ENCODE measurements at places on chromosomes 5 and 9. TPM values are rescaled to one million over a fixed set of nuclear protein-coding genes. Genes with fewer than 3 reads are reported as not detected.

- no peak for DNase-seq
- no peak overlapping the region for H3K4me3 ChIP-seq
- peaks cover 33% of the 10 kb centered on the region for H3K27me3 ChIP-seq
- H3K27ac ChIP-seq, result no peak overlapping the region
- H3K4me1 ChIP-seq, result no peaks in the 10 kb centered on the region
These were observed 21.2 kb downstream of the UBE2QL1 start for GRCh38 chr5:6469836-6470235.

DNA sequence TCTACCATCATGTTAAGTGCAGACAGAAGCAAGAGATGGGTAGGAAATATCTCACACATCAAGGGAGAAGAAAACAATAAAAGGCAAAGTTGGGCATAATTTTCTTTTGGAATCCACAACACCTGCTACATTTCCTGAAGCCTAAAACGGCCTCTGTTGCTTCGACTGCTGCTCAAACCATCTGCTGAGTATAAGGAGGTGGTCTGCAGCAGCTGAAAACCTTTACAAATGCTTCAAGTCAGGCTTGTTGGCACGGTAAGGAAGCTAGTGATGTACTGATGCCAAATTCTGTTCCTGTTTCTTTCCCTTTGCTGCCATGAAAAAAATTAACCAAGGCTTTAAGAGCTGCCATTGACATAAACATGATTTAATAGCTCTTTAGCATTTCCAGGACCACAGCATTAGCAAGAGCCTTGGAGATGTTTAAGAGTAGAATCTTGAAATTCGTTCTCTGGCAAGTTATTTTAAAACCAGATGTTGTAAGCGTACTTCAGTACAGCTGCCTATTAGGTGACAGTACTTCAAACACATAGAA is 75.6 kb downstream of the DMRTA1 start:
- no peaks in the 10 kb centered on the region for H3K27me3 ChIP-seq
- no peaks in the 10 kb centered on the region for H3K4me1 ChIP-seq
- H3K4me3 ChIP-seq, result no peak overlapping the region
- DNase-seq, result no peak
- H3K36me3 ChIP-seq, result peaks cover 2% of the 10 kb centered on the region

DNA sequence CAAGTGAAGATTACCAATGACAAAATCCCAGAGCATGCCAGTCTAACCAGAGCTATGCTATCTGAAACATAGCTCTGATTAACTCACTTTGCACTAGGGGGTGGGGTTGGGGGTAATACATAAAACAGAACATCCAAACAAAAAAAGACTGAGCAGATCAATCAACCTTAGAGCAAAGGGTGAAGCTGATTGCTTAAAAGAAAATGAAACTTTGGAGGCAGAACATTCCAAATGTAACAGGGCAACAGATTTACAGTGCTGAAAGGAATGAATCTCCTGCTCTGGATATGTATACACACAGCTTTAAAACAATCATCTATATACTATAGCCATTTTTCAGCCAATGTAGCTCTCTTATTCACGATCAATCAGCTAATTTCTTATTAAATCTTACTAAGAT is 4.9 kb downstream of the IL6ST start:
- H3K36me3 ChIP-seq, result peaks cover 7% of the 10 kb centered on the region
- H3K4me1 ChIP-seq, result peaks cover 47% of the 10 kb centered on the region
- H3K4me3 ChIP-seq, result no peak overlapping the region
- no peak for DNase-seq

GRCh38 chr5:81925981-81926380 is 45.8 kb upstream of the ATG10 start:
- H3K27ac ChIP-seq, result no peak overlapping the region
- no peaks in the 10 kb centered on the region for H3K4me1 ChIP-seq
- peaks cover 4% of the 10 kb centered on the region for H3K36me3 ChIP-seq
- no peaks in the 10 kb centered on the region for H3K27me3 ChIP-seq

GRCh38 chr9:23783509-23783908 is 42.5 kb downstream of the ELAVL2 start:
- no peak overlapping the region for H3K4me3 ChIP-seq
- no peak for DNase-seq
- no peaks in the 10 kb centered on the region for H3K27me3 ChIP-seq
- H3K4me1 ChIP-seq, result peaks cover 7% of the 10 kb centered on the region

DNA sequence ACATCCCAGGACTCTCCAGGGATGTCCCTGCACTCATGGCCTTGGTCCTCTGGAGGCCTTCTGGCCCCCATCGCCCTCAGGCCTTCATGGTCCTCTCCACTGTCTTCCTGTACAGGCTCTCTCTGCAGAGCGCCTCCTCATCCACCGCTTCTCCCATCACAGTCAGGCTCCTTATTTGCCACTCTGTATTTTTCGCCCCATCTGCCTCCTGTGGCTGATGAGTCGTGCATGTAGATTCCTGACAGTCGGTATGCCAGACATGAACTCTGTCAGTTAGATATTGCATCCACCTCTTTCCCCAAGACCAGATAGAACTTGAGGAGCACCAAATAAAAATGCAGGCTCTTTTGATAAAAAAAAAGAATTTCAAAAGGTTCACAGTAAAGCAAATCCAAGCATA is 362.8 kb downstream of the IRX1 start:
- no peaks in the 10 kb centered on the region for H3K4me1 ChIP-seq
- no peak for DNase-seq
- no peaks in the 10 kb centered on the region for H3K27me3 ChIP-seq
- no peak overlapping the region for H3K4me3 ChIP-seq
- H3K27ac ChIP-seq, result no peak overlapping the region
- H3K36me3 ChIP-seq, result no peaks in the 10 kb centered on the region

GRCh38 chr5:144189800-144190429 is 19.2 kb downstream of the KCTD16 start:
- no peaks in the 10 kb centered on the region for H3K27me3 ChIP-seq
- H3K4me1 ChIP-seq, result peaks cover 30% of the 10 kb centered on the region
- H3K36me3 ChIP-seq, result no peaks in the 10 kb centered on the region
- H3K27ac ChIP-seq, result no peak overlapping the region
- H3K4me3 ChIP-seq, result no peak overlapping the region
- no peak for DNase-seq

- DNase-seq, result no peak
- H3K27ac ChIP-seq, result no peak overlapping the region
- H3K4me1 ChIP-seq, result no peaks in the 10 kb centered on the region
- H3K4me3 ChIP-seq, result no peak overlapping the region
These were observed 213.7 kb downstream of the FSTL4 start for GRCh38 chr5:133398646-133399101.

DNA sequence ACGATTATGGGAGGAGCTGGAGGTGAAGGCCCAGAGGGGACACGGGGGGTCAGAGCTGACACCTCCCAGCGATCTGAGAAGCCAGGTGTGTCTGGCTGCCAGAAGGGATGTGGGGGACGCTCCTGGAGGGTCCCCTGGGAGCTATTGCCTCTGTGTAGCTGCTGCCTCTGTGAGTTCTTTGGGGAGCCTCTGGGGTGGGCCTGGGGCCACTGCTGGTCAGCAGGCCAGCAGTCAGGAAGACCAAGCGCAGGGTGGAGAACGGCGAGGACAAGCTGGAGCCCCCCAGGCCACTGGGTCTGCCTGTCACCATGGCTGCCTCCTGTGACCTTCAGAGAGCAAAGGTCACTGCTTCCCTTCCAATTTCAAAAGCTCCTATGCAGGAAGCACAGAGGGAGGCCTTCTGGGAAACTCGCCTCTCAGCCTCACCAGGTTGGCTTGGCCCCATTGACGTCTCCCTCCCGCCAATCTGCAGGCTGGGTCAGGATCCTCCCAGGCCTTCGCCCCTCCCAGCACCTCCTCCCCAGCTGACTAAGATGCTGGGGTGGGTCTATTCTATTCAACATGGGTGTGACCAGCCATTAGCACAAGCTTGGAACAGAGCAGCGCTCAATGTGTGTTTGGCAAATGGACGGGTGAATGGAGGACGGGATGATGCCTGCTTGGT is 126.4 kb downstream of the GAPVD1 start:
- no peak for DNase-seq
- no peak overlapping the region for H3K27ac ChIP-seq
- no peaks in the 10 kb centered on the region for H3K36me3 ChIP-seq
- no peaks in the 10 kb centered on the region for H3K4me1 ChIP-seq
- no peak overlapping the region for H3K4me3 ChIP-seq

- no peak for DNase-seq
- H3K27me3 ChIP-seq, result peaks cover 1% of the 10 kb centered on the region
- no peak overlapping the region for H3K4me3 ChIP-seq
- H3K27ac ChIP-seq, result no peak overlapping the region
- H3K36me3 ChIP-seq, result no peaks in the 10 kb centered on the region
These were observed 11.0 kb upstream of the ACER2 start for GRCh38 chr9:19397845-19398244.

DNA sequence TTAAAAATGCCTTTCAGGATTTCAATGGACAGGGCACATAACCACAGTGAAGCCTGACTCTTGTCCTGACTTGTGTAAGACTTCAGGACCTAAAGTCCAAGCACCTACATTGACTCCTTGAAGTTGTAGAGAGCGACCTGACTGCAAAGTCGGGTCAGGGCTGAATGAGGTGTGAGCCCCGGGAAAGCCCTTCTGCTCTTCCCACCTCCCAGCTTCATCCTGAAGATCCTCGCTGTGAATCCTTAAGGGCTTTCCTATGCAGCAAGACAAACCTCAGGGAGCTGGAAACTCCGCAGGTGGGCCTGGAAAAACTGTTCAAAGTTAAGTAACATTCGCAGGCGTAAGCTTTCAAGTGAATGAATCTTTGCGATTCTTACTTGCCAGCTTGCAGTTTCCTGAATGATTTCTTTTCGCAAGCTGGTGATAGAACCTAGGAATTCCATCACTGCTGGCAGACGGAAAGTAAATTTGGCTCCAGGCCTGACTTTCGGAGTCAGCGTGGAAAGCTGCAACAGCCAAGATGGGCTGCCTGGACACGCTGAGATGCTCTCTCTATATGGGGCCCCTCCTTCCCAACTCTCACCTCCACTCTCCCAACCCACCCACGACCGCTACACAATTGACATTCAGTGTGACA is 10.9 kb downstream of the SEMA5A start:
- peaks cover 81% of the 10 kb centered on the region for H3K4me1 ChIP-seq
- H3K27ac ChIP-seq, result peak overlapping the region; percentile 95
- DNase-seq, result no peak
- H3K27me3 ChIP-seq, result no peaks in the 10 kb centered on the region
- no peak overlapping the region for H3K4me3 ChIP-seq
- peaks cover 10% of the 10 kb centered on the region for H3K36me3 ChIP-seq

- peaks cover 10% of the 10 kb centered on the region for H3K4me1 ChIP-seq
- H3K4me3 ChIP-seq, result no peak overlapping the region
These were observed 172.8 kb downstream of the APBA1 start for GRCh38 chr9:69499407-69499806.

DNA sequence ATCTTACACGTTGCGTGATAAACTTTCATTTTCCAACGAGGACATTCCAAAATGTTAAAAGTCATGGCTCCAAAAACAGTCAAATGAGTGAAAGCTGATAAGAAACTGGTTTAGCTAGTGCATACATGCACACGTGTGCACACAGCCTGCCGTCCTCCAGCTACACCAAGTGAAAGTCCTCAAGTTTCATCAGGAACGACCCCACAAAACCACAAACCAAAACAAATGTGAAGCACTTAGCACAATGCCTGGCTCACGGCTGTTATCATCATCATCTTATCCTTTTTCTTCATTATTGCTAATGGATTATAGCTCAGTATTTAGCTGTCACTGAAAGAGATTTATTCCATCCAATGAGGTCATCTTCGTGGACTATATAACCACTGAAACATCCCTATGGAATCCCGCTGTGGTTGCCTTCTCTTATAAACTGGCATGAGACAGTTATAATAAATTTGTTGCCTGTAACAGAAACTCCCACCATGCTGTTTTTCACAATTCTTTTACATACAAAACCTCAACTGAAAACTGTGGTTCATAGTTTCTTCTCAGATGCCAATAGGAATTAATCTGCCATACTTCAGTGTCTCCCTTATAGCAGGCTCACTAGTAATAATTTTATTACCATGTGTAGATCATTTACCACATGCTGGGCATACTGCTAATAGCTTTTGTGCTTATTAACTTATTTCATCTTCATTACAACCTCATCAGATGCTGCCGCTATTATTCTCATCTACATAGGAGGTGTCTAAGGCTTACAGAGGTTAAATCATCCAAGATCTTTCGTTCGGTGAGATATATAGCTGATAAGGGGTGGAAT is 56.1 kb downstream of the SAXO1 start:
- no peak overlapping the region for H3K27ac ChIP-seq
- no peaks in the 10 kb centered on the region for H3K36me3 ChIP-seq
- no peak overlapping the region for H3K4me3 ChIP-seq
- DNase-seq, result no peak
- H3K27me3 ChIP-seq, result peaks cover 1% of the 10 kb centered on the region
- H3K4me1 ChIP-seq, result peaks cover 22% of the 10 kb centered on the region

- no peak overlapping the region for H3K27ac ChIP-seq
- H3K4me1 ChIP-seq, result peaks cover 21% of the 10 kb centered on the region
- no peak overlapping the region for H3K4me3 ChIP-seq
- no peaks in the 10 kb centered on the region for H3K36me3 ChIP-seq
- DNase-seq, result no peak
These were observed 1.5 kb upstream of the PDE6A start for GRCh38 chr5:149946118-149946517.

GRCh38 chr5:31476738-31477141 is 55.2 kb downstream of the DROSHA start:
- H3K4me3 ChIP-seq, result no peak overlapping the region
- H3K27ac ChIP-seq, result no peak overlapping the region
- no peak for DNase-seq
- no peaks in the 10 kb centered on the region for H3K27me3 ChIP-seq
- H3K4me1 ChIP-seq, result peaks cover 22% of the 10 kb centered on the region

DNA sequence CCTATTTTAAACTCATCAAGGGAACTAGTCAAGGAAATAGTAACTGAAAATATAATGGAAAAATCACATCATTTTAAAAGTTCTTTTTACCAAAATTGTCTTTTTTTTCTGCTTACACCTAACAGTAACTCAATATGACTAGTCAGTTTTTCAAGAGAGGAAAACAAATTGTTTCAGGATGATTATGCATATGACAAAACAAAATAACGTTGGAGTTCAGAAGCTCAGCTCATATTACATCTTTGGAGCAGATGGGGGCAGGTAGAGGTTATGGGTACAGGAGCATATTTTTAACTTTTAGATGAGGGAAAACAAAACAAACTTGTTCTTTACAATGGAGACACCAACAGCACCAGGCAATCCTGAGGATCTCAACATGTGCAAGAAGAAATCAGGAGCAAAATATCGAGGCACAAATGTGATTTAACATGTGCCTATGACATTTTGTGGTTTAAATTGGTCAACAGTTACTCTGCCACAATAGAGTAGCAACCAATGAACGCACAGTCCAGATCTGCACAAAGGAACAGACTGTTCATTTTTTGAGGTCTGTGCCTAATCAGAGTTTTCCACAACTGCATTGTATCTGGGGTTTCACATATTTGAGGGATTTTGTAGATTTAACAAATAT is 659.0 kb downstream of the ANXA1 start:
- no peak overlapping the region for H3K4me3 ChIP-seq
- peaks cover 9% of the 10 kb centered on the region for H3K27me3 ChIP-seq
- no peak overlapping the region for H3K27ac ChIP-seq
- no peak for DNase-seq
- no peaks in the 10 kb centered on the region for H3K36me3 ChIP-seq
- no peaks in the 10 kb centered on the region for H3K4me1 ChIP-seq

- peaks cover 2% of the 10 kb centered on the region for H3K36me3 ChIP-seq
- DNase-seq, result no peak
- H3K4me3 ChIP-seq, result no peak overlapping the region
These were observed 187.1 kb downstream of the MEF2C start for GRCh38 chr5:88695931-88696330.

Gene C1QTNF3
- 2.6 TPM for total RNA-seq

Gene OTP
- not detected for total RNA-seq

Gene WNK2
- total RNA-seq, result 3.3 TPM

Gene SLC24A2
- not detected for total RNA-seq

Gene BHMT
- total RNA-seq, result not detected

Gene OR1Q1
- total RNA-seq, result not detected

Gene ADAMTS6
- total RNA-seq, result 20.0 TPM

Gene PDE8B
- 1.1 TPM for total RNA-seq

Gene SHLD3
- 2.9 TPM for total RNA-seq

Gene DMRT3
- not detected for total RNA-seq

Data from chondrocyte (in vitro differentiated cells).